Uterus (tissue), 4 donors: ENCODE measurements at places on chromosomes 6 and 20.

DNA sequence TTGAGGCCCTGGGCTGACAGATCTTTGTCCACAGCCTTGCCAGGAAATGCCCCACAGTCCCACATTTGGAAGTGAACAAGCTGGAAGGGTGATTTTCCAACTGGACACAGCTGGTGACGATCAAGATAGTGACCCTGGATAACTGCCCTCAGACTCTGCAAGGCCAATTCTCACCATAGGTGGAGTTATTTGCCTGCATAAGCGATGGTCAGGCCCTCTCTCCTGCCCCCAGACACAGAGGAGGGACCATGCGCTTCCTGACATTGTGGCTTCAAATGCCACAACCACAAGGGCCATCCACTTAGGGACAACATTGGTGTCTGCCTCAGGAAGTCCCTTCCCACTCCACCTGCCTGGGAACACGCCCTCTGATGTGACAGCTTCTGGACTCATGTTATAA, 96.0 kb downstream of the JPH2 start:
- DNase-seq: no peak

GRCh38 chr6:149368065-149368464, 32.0 kb upstream of the SUMO4 start:
- no peak for DNase-seq

GRCh38 chr6:7003041-7003440, 104.7 kb upstream of the RREB1 start:
- DNase-seq: no peak

DNA sequence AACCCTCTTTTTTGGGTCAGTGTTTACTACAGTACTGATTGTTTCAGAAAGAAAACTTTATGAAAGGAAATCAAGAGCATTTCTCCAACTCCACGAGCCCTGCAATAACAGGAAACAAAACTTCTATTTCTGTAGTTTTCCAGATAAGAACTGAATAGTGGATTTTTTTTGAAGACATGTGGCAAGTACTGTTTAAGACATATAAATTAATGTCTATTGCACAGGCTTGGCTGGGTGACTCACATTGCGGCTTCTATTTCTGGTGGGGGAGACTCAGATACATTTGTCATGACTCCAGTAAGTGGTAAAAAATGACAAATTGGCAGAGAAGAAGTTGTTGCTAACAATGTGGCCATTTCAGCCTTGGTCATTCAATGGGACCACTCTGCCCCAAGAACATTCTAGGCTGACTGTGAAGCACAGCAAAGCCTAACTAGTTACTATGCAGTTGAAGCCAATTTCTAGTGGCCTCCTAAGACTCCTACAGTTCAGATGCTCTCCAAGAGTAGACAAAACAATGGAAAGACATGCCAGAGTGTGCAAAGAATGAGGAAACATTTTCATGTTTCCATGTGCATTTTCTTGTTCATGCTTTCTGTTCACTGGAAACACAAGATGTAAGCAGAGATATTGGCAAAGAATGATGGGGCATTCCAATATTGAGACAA, 200.9 kb downstream of the EDN1 start:
- DNase-seq: peak; percentile 18

DNA sequence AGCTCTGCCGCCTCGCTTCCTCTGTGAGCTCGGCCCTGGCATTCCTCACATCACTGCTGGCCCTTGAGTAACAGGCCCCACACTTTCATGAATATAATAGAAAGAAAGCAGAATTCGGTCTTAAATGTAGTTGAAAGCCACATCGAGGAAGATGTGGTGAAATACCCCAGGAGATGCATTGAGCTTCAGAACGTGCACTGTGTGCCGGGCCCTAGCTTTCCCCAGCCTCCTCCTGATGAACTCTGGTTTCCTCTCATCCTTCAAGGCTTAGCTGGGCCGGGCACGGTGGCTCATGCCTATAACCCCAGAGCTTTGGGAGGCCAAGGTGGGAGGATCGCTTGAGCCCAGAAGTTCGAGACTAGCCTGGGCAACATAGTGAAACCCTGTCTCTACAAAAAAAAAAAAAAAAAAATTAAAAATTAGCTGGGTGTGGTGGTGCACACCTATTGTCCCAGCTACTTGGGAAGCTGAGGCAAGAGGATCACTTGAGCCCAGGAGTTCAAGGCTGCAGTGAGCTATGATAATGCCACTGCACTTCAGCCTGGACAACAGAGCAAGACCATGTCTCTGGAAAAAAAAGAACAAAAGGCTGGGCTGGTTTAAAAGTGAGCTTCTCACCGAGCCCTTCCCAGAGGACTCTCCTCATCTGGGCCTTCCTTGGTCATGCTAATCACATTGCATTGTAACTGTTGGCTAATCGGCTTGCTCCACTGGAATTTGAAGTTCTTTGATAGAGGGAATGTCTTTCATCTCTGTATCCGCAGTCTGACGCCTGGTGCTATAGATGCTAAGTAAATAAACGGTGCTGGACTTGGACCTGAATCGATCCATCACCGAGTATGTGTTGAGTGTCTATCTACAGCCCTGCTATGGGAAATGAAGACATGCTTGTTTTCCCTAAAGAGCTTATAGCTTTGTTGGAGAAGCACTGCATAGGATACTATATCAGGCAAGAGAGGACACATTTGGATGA, 43.8 kb upstream of the FOXQ1 start:
- no peak for DNase-seq

- DNase-seq: no peak
Observed at GRCh38 chr6:123333000-123333756, 303.6 kb downstream of the TRDN start.

- no peak for DNase-seq
Observed at GRCh38 chr6:79557673-79558467, 20.6 kb upstream of the LCA5 start.

GRCh38 chr6:38175786-38176185, 356.3 kb downstream of the ZFAND3 start:
- DNase-seq: no peak

DNA sequence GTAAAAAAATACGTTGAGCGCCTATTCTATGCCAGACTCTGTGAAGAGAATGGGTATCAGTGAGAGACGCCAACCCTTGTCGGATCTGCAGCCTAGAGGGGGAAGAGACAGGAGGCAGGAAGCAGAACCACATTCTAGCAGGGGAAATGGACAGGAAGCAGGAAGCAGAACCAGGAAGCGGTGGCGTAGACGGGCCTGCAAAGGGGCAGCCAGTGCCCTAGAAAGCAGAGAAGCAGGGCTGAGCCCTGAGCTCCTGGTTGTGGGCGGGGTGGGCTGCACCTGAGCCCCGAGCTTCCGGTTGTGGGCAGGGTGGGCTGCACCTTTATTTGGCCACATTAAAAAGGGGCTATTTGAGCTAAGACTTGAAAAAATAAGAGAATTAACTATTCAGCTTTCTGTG, 71.9 kb downstream of the FAM120B start:
- no peak for DNase-seq

DNA sequence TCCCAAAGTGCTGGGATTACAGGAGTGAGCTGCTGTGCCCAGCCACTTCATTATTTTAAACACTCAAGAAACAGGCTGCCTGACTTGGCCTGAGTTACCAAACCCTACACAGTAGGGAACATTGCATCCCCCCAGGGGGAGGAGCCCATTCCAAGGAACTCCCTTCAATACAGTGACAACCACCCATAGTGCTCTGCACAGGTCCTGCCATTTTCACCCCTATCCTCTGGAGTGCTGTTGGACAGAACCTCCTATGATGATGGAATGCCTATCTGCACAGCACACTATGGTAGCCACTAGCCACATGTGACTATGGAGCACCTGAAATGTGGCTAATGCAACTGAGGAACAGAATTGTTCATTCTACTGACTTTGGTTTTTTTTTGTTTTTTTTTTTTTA, 11.7 kb downstream of the ACOT8 start:
- DNase-seq: no peak

- no peak for DNase-seq
Observed at GRCh38 chr6:151704383-151704782, 103.1 kb upstream of the ESR1 start.

DNA sequence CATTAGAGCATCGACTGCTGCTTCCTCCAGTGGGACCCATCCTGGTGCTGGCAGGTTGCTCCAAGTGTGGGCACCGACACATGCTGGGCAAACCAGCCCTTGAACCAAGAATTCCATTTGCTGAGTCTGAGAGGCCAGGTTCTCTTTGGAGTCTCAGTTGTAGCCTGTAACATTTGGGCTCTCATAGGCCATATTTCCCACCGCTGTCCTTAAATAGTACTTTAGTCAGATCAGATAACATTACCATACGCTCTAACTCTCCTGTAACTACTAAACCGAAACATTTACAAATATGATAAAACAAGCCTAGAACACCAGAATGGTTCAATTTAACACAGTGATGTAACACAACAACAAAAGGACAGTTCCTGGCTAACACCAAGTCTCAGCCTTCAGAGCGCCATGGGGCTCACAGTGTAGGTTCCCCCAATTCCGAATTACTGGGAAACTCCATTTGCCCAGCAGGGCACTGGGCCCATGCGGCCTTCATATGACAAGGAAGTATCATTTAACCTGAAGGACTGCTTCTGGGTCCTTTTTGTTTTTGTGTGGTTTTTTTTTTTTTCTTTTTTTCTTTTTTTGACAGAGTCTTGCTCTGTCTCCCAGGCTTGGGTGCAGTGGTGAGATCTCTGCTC, 28.4 kb upstream of the CD93 start:
- DNase-seq: no peak

- no peak for DNase-seq
Observed at GRCh38 chr6:155854787-155855186, 399.1 kb upstream of the NOX3 start.

DNA sequence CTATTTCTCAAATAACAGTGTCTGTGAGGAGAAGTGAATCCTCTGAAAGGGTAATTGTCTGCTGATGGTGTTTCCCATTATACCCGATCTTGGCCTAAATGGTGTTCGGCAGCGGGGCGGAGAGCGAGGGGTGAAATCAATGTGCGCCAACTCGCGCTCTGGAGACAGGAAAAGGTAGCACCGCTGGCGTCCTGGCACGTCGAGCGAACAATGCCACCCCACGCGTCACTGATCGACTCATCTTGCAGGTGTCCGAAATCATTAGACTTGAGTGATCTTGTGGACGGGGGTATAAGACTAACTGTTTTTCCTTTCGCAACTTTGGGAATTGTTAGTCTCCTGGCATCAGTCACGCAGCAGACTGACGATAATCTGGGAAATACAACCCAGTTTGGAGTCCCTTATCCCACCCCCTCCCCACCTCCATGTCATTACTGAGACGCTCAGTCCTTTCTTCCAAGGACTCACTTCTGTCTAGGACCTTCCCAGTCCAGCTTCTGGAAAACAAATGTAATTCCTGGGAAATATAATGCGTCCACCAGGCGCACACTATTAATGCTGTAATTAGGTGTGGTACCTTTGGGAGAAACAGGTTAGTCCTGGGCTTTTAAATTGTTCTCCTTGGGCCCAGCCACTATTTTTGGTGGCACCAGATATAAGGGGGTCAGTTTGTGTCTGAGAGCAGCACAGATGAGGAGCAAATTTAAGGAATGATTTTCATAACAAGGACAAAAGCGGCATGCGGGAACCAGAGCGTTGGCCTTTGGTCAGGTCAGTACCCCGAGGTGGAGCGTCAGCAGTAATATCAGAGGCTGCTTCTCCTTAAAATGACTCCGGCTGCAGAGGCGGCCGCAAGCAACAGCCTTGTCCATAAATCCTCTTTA, 2.3 kb downstream of the LINC00237 start:
- DNase-seq: no peak

- DNase-seq: no peak
Observed at GRCh38 chr6:16849280-16849987, 88.2 kb upstream of the ATXN1 start.

GRCh38 chr20:62839816-62840215, 21.8 kb downstream of the TCFL5 start:
- DNase-seq: no peak

GRCh38 chr6:100892116-100892515, 11.0 kb upstream of the ASCC3 start:
- no peak for DNase-seq

- no peak for DNase-seq
Observed at GRCh38 chr20:21569586-21569985, 55.7 kb upstream of the NKX2-2 start.

- DNase-seq: no peak
Observed at GRCh38 chr6:129923530-129924250, 62.6 kb upstream of the TMEM244 start.

- DNase-seq: no peak
Observed at GRCh38 chr6:6629402-6629801, 40.9 kb downstream of the LY86 start.

DNA sequence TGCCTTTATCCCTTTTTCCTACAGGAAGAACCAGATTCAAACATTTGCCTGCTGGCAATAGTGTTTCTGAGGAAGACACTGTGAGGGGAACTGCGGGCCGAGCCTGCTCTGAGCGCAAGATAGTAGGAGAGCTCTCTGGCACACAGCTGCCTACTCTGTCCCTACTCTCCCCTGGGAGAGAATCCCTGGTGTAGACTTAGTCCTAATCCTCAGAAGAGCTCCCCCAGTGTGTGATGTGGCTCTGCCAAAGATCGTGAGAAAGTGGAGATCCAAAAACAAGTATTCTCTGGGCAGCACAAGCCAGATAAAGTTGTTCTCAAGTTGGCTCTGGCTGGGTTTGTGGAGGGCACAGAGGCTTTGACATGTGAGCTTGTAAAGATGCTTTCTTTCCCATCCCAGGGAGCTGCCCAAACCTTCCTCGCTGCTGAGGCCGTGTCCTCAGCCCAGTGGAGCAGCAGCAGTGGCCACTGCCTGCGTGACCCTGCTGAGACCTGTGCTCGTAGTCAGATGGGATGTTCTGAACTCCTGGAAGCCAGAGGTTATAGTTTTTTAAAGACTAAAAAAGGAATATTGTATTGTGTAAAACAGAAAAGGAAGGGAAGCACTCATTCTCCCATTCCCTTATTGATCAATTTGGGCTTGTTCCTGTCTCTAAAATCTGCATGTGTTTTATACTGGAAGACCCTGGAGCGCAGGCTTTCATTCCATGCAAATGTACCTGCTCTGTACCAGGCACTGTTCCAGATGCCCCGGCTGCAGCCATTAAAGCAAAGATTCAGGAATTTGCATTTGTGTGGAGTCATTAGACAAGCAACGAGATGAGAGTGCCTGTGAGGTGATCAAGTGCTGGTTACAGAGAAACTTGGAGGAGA, 30.7 kb downstream of the PNLDC1 start:
- no peak for DNase-seq

GRCh38 chr6:101458336-101458735, 64.8 kb downstream of the GRIK2 start:
- no peak for DNase-seq

DNA sequence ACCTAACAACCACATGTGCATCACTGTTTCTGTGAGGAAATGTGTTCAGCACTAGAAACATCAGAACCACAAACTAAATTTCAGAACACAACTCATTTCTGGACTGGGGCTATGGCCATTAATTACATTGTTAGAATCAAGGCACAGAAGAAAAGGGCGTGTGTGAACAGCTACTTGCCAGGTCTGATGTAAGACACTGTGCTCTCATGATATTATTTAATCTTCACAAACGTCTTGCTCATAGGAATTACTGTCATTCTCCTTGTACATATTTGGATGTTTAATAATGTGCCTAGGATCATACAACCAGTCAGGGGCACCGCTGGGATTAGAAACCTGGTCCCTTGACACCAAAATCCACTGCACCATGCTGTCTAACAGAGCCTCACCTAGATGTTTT, 14.8 kb downstream of the ADGRF1 start:
- no peak for DNase-seq

GRCh38 chr6:29465279-29465678, 8.3 kb downstream of the OR2H1 start:
- no peak for DNase-seq
